ENCODE measurements at places on chromosomes 16 and 17. TPM values are rescaled to one million over a fixed set of nuclear protein-coding genes. Genes with fewer than 3 reads are reported as not detected.

GRCh38 chr16:85865-86264 lies 7.8 kb downstream of the MPG start:
- H3K4me1 ChIP-seq: peaks cover 38% of the 10 kb centered on the region
- H3K4me3 ChIP-seq: no peak overlapping the region
- H3K27me3 ChIP-seq: no peaks in the 10 kb centered on the region
- no peak for DNase-seq
- peaks cover 26% of the 10 kb centered on the region for H3K36me3 ChIP-seq
- H3K27ac ChIP-seq: peak overlapping the region; percentile 88

Gene RAMP2
- total RNA-seq: 26.0 TPM

GRCh38 chr17:51120357-51120738 lies 320 bp downstream of the SPAG9 start:
- peak; percentile 58 for DNase-seq
- H3K36me3 ChIP-seq: no peaks in the 10 kb centered on the region
- H3K27me3 ChIP-seq: no peaks in the 10 kb centered on the region
- H3K4me3 ChIP-seq: peak overlapping the region; percentile 94
- peak overlapping the region; percentile 99 for H3K27ac ChIP-seq

DNA sequence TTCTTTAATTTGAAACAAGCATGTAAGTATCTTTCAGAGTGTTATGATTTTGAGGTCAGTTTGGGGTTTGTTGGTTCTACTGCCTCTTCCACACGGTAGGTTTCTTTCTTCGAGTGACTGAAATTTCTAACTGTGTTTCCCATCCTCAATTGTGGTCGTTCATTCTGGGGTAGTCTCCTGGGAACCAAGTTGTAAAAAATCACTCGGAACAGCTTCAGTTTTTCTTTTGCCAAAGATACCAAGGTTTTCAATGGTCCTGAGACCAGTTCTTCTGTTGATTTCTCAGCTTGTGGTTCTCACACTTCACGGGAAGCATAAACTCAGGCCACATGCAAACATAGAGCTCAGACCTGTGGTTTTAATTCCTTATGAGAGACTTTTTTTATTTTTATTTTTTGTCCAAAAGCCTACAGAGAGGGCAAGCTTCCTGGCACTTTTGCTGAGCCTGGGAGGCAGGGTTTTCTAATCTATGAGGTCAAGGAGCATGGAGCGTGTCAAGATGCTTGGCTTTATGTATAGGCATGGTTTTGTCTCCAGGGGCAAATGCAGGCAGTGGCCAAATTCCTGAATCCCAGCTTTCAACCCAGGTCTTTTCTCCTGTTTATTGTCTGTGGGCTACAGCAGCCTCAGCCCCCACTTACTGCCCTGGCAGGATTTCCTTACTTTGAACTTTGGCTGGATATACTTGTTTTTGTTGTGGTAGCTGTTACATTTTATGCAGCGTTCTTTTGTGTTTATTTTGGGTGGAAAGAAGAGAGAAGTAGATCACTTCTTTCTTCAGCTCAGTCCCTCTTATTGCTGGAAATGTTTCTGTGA lies 32.9 kb downstream of the HS3ST3A1 start:
- no peaks in the 10 kb centered on the region for H3K27me3 ChIP-seq
- H3K4me3 ChIP-seq: no peak overlapping the region
- H3K27ac ChIP-seq: no peak overlapping the region
- no peak for DNase-seq
